Amniotic stem cell (primary cell): ENCODE measurements at places on chromosomes 13 and 19.

- no peak for DNase-seq
Observed at GRCh38 chr19:28968721-28969120, 244.2 kb downstream of the UQCRFS1 start.

DNA sequence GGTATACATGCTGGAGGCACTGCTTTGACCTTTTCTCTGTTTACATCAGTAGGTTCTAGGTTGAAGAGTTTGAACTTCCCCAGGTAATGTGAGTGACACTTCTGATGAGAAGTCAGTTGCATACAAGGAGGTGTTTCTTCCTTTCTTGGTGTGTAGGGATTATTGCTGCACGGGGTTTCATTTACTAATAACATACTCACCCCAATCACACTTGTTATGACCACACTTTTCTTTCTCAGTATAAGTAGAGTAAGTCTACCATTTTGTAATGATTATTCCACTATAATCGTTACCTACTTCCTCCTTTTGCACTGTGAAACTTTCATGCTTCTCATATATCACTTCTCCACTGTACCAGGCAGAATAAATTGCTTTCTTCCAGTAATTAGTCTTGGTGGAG lies 138.0 kb downstream of the TNFSF13B start:
- DNase-seq, result no peak

GRCh38 chr19:40252395-40252794 lies 25.9 kb upstream of the CCNP start:
- DNase-seq, result no peak

GRCh38 chr19:1601613-1602064 lies 3.6 kb downstream of the UQCR11 start:
- DNase-seq, result no peak

GRCh38 chr13:109465148-109465547 lies 321.2 kb downstream of the IRS2 start:
- no peak for DNase-seq

DNA sequence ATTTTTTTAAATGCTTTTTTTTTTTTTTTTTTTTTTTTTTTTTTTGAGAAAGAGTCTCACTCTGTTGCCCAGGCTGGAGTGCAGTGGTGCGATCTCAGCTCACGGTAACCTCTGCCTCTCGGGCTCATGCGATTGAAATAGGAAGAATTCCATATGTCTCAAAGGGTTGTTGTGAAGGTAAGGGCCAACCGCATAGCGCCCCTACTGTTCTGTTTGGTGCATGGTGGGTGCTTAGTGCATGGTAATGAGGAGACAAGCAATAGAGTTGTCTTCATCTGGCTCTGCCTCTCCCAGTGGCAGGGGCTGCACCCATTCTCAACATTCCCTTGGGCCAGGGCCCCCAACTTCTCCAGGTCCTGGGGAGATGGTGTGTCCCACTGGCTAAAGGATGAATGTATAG lies 68.7 kb downstream of the RASL11A start:
- DNase-seq, result no peak

GRCh38 chr13:114166381-114167131 lies 12.5 kb upstream of the CFAP97D2 start:
- DNase-seq, result no peak

DNA sequence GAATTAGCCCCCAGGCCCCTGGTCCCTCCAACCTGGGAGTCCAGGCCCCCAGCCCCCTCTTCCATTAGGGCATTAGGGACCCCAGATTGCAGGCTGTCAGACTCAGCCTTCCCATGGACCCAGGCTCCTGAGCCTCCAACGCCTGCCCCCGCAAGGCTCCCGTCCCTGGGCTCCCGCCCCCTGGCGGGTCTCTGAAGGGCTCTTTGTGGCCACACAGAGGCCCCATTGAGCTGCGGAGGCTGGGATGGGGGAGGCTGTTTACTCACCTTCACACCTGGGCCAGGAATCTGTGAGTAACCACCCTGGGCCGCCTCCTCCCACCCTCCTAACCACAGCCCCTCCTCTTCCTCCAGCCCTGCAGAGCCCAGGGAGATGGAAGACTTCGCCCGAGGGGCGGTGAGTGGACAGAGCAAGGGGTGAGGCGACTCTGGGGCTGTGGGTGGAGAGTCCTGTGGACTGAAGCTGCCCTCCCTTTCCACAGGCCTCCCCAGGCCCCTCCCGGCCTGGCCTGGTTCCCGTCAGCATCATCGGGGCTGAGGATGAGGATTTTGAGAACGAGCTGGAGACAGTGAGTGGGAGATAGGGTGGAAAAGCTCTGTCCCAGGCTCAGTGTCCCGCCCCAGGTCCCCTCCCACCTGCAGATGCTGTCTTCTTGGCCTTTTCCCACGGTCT lies 4.9 kb downstream of the ARHGEF1 start:
- DNase-seq, result no peak

DNA sequence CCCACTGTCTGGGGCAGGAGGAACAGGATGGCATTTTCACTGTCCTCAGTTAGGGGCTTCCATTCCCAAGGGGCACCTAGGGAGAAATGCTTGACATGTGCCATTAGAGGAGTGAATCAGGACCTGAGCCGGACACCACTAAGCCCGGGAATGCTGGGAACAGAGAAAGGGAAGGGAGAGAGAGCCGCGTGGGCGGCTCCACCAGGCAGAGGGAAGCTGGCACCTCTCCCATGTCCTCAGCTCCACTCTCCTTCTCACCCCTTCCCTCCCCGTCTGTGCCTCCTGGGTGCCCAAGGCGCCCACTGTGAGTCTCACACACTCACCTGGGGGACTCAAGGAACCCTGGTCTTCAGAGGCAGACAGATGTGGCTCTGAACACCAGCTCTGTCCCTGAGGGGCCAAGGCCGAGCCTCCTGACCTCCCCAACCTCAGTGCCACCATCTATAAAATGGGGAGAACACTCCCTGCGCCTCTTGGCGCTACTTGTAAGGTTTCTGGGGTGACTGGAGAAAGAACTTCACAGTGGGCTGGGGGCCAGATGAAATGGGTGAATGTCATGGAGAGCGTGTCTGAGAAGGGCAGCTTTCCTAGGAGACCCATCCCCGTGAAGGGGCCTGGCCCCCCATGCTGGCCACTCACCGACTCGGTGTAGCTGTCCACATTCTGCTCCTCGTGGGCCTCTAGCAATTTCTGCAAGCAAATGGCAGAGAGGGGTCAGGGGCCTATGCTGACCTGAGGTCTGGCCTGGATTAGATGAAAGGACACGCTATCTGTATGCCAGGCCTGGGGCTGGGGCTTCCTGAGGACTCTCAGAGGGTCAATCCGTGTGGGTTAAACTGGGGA lies 5.3 kb upstream of the KPTN start:
- DNase-seq, result no peak

GRCh38 chr13:31891472-31891871 lies 140.1 kb upstream of the FRY start:
- no peak for DNase-seq

DNA sequence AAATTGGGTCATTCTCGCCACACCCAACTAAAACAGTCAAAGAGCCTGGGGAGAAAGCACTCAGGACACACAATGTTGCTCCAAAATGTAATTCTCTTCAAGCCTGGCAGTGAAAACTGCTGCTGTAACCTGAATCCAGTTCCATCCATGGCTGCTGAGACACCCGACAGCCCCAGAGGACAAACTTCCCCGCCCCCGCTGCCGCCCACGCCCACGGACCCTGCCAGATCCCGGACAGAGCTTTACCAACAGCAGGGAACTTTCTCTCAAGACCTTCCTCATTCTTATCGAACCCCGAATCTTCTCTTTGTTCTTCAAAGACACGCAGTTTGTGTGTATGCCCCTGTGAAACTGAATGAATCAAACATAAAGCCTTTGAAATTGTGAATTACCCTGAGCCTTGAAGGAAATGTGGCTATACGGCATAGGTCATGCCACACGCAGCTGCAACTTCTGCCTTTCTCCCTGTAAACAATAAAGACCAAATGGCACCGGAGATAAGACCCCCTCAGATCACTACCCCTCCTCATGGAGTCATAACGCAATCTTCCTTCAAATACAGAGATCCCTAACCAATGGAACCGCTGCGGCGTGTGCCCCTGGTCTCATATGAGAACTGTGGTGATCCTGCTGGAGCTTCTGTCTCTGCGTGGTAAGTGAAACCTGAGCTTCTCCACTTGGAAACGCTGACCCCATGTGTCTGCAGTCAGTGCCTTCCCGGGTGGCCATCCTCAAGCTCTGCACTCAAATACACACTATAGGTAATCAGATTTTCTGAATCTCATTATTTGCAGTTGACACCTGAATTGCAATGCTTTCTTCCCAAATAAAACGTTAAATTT lies 4.8 kb upstream of the LAMP1 start:
- DNase-seq, result no peak

DNA sequence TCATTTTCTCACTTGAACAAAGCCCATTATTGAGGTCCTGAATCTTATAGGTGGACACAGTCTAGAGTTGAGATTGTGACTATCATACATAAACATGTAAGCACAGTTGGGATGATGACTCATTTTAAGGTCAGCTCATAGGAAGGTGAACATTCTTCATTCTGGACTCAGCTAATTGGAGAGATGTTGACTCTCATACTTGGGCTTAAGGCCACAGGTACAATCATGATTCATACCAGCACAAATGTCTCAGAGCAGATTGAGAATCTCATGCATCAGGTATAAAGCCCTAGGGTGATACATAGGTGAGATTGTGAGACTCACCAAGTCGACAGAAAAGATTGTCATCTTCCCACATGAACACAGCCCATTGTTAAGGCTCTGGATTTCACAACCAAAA lies 62.3 kb upstream of the ZNF724 start:
- DNase-seq, result no peak

- no peak for DNase-seq
Observed at GRCh38 chr13:87999240-87999700, 328.1 kb downstream of the SLITRK5 start.

DNA sequence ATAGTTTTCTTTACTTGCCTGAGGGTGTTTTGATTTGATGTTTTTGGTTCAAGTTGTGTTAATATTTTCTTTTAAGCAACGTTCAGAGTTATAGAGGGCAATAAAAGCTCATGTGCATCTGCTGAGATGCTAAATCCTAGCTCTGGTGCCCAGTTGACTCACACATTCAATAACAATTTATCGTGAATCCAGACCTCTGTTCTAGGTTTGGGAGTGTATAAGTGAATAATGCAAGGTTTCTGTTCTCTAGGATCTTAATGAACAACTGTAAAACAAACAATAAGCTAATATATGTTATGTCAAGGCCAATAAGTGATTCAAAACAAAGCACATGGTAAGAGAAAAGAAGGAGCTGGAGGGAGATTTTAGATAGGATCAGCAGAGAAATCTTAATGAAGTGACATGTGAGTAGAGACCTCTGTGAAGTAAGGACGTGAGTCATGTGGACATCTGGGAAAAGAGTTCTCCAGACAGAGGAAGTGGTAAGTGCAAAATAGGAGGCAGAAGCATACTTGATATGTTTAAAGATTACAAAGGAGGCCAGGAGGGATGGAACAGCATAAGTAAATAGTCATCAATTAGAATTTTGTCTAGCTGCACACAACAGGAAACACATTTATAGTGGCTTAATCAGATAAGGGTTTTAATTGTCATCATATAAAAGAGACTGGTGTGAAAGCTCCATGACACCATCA lies 278.5 kb upstream of the HTR2A start:
- DNase-seq, result no peak

DNA sequence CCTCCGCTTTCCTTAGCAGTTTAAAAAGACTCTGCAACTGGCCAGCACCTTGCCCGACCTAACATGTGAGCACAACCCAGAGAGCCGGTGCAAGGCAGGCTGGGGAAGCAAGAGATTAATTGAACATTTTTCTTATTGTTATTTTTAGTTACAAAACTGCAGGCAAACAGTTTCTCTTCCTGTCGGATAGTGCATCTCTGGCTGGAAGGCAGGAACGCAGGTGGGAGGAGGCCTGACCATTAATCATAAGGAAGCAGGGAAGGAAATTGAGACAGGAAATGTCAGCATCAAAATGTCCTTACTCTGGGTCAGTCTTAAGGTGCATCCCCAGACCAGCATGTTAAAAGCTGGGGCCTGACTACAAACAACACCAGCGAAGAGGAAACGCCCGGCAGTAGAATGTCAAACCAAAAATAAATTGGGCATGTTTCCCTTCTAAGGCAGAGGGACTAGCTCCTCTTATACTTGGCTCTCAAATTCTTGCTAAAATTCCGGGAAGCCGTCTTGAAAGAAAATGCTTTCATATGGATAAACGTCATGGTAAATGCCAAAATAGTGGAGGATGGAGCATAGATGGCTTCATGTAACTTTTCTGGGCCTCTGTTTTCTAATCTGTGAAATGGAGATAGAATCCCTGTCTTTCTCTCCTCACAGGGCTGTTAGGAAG lies 226.8 kb downstream of the RAP2A start:
- DNase-seq, result no peak

DNA sequence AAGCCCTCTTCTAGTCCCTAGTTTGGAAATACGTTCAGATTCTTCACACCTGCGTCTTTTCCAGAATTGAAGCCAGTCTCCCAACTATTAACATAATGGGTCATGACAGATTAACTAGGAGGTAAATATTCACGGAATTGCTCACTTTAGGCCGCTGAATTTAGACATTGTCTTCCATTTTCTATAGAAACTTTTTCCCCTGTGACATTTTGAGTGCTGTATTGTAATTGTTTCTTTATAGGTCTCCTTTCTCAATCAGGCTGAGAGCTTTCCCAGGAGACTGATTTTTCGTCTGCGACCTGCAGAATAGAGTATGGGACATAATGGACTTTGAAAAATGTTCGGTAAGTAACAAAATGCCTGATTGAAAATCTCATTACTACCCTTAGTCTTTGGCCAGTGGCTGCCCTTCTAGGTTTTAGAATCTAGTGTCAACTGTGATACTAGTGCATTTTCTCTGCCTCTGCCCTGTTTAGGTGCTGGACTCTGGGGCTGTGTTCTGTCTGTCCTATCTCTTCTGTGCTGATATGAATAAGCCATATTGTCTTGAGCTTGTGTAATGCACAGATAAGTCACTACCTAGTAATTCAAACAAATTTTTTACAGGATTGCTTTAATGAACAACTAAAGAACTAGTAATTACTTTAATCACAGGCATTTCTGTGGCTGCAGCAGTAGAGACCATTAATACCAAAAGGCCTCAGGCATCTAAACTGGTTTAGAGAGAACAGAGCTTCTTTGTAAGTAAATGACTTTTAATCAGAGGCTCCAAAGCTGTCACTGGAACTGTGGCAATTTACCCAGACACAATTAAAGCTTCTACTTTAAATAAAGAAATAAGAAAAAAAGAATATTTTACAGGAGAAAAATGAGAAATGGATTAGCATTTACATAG lies 122.4 kb upstream of the FREM2 start:
- DNase-seq, result no peak

DNA sequence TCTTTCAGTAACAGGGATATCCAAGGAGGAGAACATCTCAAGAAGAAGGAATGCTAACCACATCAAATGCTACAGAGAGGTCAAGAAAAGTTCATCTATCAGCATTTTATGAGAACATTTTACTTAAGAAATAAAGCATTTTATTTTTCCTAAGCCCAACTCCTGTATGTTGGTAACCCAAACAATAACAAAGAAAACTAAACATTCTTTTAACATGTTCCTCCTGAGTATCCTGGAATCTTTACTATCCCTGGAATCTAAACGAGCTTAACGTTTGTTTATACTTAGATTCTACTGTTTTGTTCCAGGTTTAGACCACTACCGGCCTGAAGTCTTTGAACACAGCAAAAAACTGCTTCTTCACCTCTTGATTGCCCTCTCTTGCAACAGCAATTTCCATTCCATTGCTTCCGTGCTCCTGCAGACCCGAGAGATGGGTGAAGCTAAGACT lies 89.7 kb downstream of the ZAR1L start:
- no peak for DNase-seq

GRCh38 chr19:2650515-2650914 lies 52.0 kb downstream of the GNG7 start:
- DNase-seq, result no peak
